ENCODE measurements at places on chromosomes 11 and 22. TPM values are rescaled to one million over a fixed set of nuclear protein-coding genes. Genes with fewer than 3 reads are reported as not detected.

- DNase-seq, result peak; percentile 89
Observed at GRCh38 chr11:27718346-27718862, 18.1 kb upstream of the BDNF start.

GRCh38 chr11:112212290-112212689, 13.9 kb upstream of the PTS start:
- DNase-seq, result no peak

DNA sequence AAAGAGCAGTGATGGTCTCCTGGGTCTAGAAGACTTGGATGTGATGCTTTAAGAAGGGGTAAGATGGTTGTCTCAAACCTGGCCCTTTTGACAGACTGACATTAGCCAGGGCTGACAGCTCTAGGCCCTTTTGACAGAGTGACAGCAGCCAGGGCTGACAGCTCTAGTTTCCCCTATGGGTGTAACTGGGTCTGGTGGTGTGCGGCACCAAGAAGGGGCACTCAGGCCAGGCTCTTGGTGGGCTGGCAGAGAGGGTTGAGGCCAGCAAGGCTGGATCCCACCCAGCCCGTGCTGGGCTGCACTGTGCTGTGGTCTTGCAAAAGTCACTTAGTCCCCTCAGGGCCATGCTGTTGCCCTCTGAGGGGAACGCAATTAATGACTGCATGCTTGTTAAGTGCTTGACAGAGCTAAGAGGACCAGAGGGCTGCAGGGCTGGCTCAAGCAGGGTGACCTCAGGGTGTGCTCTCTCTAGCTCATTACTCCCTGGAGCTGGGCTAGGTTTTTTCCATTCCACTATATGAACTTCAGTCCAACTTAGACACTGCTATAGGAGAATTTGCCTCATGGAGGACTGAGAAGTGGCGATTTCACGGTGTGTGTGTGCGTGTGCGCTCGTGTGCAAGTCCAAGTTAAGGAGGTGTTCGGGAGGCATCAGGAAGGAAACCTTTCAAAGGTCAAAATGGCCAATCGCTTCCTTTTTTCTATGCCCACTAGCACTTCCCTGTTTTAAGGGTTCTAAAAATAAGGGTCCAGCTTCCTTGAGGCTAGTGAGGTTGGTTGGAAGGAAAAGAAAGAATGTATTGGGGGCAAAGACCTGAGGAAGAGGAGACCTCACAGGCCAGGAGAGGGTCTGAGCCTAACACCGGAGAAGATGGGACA, 4.4 kb downstream of the UBASH3B start:
- no peak for DNase-seq

DNA sequence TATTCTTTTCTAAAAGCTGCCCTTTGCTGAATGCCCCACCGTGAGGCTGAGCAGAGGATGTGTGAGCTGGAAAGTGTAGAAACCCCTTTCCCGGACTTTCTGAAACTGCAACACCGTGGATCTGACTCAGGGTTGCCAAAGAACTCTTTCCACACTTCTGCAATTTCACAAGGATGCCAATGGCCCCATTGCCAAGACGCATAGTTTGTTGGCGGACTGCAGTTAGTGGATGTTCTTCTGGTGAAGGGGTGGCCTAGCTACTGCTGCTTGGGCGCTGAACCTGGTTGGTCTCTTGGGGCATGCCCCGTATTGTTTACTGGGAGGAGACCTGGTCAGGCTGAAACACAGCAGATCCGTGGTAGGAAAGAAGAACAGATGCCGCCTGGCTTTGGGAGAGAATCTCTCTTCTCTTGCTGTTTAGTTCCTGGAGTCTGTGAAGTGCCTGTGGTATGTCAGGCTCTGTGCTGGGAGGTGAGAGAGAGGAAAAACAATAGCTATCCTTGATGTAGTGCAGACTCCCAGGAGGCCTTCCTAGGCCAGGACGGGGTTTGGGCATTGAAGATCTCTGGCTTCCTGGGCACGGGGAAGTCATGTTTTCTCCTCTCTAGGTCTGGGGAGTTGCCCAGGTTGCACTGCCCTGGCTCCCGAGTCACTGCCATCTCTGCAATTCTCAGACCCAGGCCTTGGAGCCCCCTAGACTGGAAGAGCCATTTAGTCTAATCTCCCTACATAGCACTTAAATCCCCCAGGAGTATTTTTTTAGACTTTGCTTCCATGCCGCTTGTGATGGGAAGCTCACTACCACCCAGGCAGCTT, 26.9 kb downstream of the CD82 start:
- no peak for DNase-seq

- no peak for DNase-seq
Observed at GRCh38 chr11:118434123-118434552, 2.2 kb upstream of the KMT2A start.

The OR52H1 gene
- not detected for total RNA-seq

The CRYBB2 gene
- not detected for total RNA-seq

Measured in osteocyte (in vitro differentiated cells).